Muscle of arm (tissue), 14 donors: ENCODE measurements at places on chromosomes 5 and 9.

- DNase-seq, result no peak
Observed at GRCh38 chr5:141486091-141486490, 1.3 kb downstream of the PCDHGC4 start.

DNA sequence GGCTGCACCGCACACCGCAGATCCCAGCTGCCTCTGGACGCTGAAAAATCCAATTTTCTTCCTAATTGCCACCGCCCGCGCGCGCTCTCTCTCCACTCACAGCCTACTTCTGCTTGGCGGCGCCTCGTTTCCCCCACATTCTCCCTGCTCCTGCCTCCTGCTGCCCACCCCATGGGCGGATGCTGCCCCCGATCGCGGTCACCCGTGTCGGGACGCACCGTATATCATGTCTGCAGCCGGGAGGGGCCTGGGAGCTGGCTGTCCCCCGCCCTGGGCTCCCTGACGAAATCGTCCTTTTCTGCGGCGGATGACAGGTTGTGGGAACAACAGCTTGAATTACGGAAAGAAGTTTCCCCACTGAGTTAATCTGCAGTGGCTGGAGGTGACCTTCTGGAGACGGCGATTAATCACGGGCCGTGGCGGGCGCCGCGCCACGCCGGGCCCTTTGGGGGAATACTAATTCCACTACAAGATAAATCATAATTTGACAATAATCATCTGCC lies 36.3 kb upstream of the PSD2 start:
- DNase-seq, result no peak

- no peak for DNase-seq
Observed at GRCh38 chr9:31188496-31188895, 1195.9 kb upstream of the ACO1 start.

- DNase-seq, result no peak
Observed at GRCh38 chr9:37324691-37325490, 97.6 kb upstream of the GRHPR start.

GRCh38 chr9:71504636-71505035 lies 263.7 kb downstream of the CEMIP2 start:
- no peak for DNase-seq

DNA sequence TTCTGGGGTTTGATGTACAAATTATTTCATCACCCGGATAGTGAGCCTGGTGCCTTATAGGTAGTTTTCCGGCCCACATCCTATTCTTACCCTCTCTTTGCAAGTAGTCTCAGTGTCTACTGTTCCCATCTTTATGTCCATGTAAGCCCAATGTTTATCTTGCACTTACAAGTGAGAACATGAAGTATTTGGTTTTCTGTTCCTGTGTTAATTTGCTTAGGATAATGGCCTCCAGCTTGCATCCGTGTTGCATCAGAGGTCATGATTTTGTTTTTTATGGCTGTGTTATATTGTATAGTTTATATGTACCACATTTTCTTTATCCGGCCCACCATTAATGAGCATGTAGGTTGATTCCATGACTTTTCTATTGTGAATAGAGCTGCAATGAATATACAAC lies 136.5 kb downstream of the PRR16 start:
- DNase-seq, result no peak

DNA sequence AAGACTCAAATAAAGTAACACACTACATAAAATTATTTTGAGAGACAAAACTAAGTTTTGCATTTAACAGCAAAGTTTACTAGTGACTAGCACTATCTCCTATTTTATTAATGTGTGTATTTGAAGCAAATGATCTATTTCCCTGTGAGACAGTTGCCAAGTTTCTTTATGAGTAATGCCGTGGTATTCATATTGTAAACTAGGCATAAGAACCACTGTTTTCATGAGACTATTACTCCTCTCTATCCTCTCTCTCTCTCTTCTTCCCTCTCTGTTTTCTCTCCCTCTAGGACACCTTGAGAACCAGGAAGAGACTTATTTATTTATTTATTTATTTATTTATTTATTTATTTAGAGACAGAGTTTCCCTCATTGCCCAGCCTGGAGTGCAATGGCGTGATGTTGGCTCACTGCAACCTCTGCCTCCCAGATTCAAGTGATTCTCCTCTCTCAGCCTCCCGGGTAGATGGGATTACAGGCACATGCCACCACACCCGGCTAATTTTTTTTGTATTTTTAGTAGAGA lies 61.1 kb downstream of the MLANA start:
- no peak for DNase-seq

DNA sequence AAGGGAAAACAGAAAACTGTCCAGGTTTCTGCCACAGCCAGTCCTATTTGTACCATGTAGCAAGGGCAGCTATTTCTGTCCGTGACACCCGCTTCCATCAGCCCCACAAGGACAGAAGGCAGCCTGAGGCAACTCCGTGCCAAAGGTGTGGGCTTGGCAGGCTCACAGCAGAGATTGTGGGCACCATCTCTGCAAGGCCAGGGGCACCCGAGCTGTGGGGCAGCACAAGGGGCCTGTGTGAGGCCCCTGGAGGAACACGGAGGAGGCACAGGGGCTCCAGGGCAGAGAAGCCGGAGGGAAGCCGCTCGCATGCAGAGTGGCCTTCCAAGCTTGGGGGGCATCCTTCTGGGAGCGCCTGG lies 43.5 kb downstream of the COL23A1 start:
- no peak for DNase-seq
